ENCODE measurements at places on chromosomes 7 and 10.

DNA sequence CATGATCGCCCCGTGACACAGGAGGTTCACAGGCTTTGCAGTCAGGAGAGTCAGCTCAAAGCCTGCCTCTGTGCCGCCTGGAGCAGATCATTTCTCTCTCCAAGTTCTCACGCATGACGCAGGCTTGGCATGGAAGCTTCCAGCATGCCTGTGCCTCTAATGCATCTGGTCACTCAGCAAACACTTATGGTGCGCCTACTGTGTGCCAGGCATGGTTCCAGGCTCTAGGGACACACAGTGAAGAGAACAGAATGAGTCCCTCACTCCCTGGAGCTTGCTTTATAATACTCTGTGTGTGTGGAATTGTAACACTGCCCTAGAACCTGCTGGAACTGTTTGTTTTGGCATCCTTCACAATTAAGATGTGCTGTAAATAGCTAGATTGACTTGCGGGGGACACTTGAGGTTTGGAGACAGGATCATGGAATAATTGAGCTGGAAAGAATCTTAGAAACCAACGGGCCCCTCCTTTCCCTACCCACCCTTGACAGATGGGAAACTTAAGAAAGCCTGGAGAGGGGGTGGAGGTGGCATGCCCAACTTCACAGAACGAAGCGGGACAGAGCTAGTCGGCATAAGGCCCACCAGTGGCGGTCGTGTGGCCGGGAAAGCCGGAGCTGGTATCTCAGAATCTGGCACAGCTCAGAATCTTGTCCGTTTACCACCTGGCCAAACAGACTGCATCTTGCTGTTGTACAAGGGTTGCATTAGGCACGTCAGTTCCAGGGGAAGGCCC, 4.6 kb upstream of the MYH16 start:
- no peak for DNase-seq

DNA sequence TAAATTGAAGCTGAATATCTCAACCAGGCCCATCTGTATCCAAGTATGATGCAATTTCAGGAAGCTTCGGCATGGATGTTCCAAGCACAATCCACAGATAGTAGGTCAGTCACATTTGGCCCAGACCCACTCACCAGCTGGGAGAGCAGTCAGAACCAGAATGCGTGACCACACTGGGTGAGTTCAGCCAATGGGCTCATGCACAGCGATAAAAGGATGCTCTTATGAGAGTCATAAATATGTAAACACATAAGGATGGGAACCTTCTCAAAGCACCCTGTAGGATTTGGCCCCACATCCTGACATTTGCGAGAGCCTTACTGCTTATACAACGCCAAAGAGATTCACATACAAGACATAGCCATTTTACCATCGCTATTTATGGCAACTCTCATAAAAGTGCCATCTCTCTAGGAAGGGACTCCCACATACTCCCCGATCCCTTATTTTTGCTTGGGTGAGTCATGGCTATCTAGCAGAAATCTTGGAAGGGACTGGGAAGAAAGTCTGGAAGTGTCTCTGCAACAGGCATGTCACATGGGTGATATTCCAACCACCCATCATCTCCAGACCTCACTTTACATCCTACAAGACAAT, 3.0 kb downstream of the AFAP1L2 start:
- no peak for DNase-seq

- DNase-seq, result no peak
Observed at GRCh38 chr10:88120599-88121333, 257.3 kb downstream of the PTEN start.

DNA sequence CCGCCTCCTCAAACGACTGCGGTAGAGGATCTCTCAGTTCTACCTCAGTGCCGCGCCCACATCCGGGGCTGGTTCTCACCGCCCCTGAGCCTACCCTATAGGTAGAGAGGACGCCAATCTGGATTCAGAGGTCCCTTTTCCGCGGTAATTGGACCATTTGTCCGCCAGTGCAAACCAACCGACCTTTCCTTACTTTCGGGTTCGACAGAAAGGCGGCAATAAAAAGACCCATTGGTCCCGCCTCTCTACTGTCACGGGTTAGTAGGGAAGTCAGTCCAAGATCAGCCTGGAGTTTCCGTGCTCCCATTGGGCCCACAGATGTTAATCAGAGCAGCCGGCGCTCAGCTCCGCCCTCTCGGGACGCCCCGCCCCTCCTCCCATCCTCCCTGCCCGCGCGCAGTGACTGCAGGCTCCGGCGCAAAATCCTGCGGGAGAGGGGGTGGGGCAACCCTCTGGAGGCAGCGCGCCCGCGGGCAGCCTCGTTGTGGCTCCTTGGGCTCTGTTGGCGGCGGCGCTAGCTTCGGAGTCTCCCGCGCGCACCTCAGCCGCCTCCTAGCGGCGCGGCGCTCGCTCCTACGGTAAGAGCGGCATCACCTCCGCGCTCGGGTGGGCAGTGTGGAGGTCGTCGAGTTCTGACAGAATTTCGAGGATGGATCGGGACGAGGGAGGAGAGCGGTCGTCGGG, at the start of the genes PHTF2 and TMEM60:
PHTF2 (plus strand) TSS at position 380 of the 684 bp plus-strand sequence.
TMEM60 (minus strand) TSS at position 41 of the 684 bp plus-strand sequence. CDS start 4,061 bp downstream, outside the sequence.
- DNase-seq, result peak; percentile 100

DNA sequence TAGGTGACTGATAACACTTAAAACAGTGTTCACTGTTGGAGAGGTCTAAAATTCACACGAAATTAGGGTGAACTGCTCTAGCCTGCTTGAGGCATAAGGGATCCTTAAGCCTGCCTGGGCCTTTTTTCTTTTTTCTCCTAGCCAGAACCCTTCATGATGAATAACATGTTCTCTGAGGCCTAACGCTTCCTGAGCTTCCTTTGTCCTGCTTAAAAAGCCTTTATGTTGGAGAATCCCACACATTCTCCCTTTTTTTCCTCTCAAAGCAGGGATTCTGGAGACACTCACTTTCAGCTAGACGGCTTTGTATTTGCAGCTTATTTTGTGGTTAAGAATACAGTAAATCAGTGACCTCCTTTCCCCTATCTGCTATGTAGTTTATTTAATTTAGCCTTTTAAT, 354.7 kb upstream of the PHF14 start:
- no peak for DNase-seq

DNA sequence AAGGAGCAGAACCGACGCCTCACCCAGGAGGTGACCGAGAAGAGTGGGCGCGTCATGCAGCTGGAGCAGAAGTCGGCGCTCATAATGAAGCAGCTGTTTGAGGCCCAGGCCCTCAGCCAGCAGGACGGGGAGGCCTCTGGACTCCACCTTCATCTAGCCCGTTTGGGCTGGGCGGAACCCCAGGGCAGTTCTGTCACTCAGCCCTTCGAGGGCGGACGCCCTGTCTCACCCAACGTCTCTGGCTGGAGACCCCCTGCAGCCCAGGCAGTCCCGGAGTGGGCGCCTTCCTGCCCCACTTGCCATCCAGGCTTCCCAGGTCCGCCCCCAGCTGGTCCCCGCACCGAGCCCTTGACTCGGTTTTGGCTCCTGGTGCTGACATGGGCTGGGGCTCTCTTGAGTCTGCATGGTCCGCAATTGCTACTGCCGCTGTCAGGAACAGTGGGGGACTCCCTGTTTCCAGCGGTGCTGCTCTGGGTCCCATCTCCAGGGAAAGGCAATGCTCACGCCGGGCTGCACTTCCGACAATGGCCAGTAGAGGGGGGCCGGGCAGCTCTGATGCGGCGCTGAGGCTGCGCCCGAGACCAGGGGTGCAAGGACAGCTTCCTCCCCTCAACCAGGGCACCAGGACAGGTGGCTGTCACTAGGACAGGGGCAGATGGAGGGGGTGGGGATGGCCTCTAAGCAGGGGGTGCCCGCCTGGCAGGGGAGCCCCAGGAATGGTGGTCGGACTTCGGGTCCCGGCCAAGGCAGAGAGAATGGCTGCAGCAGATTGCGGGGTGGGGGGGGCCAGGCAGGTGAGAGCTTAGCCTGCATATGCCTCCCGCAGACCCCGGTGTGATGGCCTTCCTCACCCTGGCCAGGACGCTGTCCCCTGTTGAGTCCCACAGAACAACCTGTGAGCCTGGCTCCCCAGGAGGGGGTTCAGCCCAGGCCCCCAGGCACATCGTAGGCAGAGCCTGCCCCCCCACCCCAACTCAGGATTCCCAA, 71.2 kb upstream of the KCTD7 start:
- no peak for DNase-seq

Data from NCI-H187 treated with DMSO at 0.1 percent for 48 hours (cell line).